Activated CD4-positive, alpha-beta memory T cell treated with anti-CD3 and anti-CD28 coated beads for 36 hours (primary cell): ENCODE measurements at places on chromosomes 7 and 10.

GRCh38 chr7:76165973-76166403 lies 35.7 kb upstream of the SRRM3 start:
- H3K27me3 ChIP-seq: no peaks in the 10 kb centered on the region
- H3K27ac ChIP-seq: peak overlapping the region; percentile 73
- H3K4me3 ChIP-seq: peak overlapping the region; percentile 82
- H3K4me1 ChIP-seq: peaks cover 6% of the 10 kb centered on the region
- no peaks in the 10 kb centered on the region for H3K36me3 ChIP-seq
- no peak for DNase-seq

- no peak for DNase-seq
- H3K36me3 ChIP-seq: no peaks in the 10 kb centered on the region
- peaks cover 8% of the 10 kb centered on the region for H3K4me1 ChIP-seq
- no peak overlapping the region for H3K4me3 ChIP-seq
Measured at GRCh38 chr10:91884536-91884935, 24.8 kb downstream of the FGFBP3 start.

GRCh38 chr10:5654218-5654755 lies 12.1 kb downstream of the ASB13 start:
- H3K27ac ChIP-seq: no peak overlapping the region
- H3K27me3 ChIP-seq: no peaks in the 10 kb centered on the region
- DNase-seq: no peak
- H3K4me3 ChIP-seq: no peak overlapping the region
- H3K4me1 ChIP-seq: peaks cover 33% of the 10 kb centered on the region
- peaks cover 6% of the 10 kb centered on the region for H3K36me3 ChIP-seq

GRCh38 chr10:108358912-108359311 lies 1194.4 kb upstream of the SORCS1 start:
- no peak for DNase-seq
- H3K4me1 ChIP-seq: no peaks in the 10 kb centered on the region

DNA sequence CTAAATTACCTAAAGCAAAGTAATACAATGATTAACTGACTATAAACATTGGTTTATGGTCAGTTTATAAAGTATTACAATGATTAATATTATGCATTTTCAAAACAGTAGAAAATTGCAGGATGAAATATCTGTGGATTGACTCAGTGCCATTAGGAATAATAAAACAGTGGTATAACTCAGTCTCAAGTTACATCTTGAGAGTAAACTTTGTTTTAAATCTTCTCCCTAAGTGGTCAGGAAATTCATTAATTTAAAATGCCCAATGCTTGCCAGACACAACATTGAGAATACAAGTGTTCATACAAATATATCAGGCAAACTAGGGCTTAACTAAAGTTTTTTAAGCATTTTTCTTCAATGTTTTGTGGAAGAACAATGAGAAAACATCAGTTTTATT lies 257.8 kb downstream of the ETV1 start:
- H3K4me1 ChIP-seq: no peaks in the 10 kb centered on the region
- no peak for DNase-seq
- H3K27me3 ChIP-seq: no peaks in the 10 kb centered on the region
- no peak overlapping the region for H3K27ac ChIP-seq
- H3K4me3 ChIP-seq: no peak overlapping the region

DNA sequence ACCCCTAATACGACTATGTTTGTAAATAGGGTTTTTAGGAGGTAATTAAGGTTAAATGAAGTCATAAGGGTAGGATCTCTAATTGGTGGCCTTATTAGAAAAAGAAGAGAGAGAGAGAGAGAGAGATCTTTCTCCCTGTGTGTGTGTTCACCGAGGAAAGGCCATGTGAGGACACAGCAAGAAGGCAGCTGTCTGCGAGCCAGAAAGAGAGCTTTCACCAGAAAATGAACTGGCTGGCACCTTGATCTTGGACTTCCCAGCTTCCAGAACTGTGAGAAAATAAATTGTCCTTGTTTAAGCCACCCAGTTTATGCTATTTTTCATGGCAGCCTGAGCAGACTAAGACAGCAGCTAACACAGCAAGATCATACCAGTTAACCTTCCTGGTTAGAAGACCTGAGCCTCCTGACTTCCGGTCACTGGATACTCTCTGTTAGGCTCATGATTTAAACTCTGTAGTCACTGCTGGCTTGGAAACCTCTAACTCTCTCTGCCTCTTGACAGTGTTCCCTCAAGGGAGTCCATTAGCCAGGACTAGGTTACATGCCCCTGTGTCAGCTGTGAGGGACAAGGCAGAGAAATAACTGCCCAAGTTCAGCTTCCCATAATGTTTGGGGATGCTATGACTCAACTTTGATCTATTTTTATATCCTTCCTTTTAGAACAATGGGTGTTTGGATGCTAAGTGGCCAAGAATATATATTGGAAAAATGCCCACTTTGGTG lies 102.3 kb downstream of the DYNC1I1 start:
- no peaks in the 10 kb centered on the region for H3K36me3 ChIP-seq
- H3K4me3 ChIP-seq: no peak overlapping the region
- H3K27ac ChIP-seq: no peak overlapping the region
- H3K27me3 ChIP-seq: peaks cover 9% of the 10 kb centered on the region
- no peak for DNase-seq
- no peaks in the 10 kb centered on the region for H3K4me1 ChIP-seq

DNA sequence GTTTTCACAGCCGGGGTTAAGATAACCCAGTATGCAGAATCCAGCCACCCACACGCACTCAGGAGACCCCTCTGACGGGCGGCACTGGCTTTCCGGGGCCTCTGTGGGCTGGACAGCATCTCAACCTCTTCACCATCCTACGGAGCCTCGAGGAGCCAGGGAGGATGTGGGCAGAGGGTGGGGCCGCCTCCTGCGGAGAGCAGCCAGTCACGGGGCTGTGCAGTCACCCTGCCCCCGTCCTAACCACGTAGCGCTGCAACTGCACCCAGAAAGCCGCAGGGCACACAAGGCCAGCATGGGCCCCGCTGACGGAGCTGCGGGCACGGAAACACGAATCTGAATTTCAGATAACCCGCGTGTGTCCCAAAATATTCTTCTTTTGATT lies 270.3 kb downstream of the ELFN1 start:
- H3K27me3 ChIP-seq: no peaks in the 10 kb centered on the region
- peaks cover 3% of the 10 kb centered on the region for H3K36me3 ChIP-seq
- peak overlapping the region; percentile 96 for H3K27ac ChIP-seq
- peak overlapping the region; percentile 84 for H3K4me3 ChIP-seq
- peak; percentile 96 for DNase-seq

DNA sequence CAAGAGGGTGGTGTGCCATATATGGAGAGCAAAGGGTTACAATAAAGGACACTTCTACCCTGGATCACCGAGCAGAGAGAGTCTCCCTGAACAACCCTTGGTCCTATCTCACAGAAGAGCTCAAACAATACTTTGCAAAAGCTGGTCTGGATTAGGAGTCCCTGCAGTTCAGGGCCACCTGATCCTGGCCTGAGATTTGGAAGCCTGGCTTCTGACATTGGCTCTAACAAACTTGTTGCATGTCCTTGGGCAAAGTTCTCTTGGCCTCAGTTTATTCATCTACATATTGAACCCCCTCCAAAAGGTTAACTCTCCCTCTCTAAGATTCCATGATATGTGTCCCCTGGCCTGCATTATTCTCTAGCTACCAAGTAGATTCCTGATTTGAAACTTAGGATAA lies 1.7 kb downstream of the RBP4 start:
- H3K36me3 ChIP-seq: no peaks in the 10 kb centered on the region
- no peaks in the 10 kb centered on the region for H3K4me1 ChIP-seq
- peaks cover 30% of the 10 kb centered on the region for H3K27me3 ChIP-seq
- DNase-seq: no peak

GRCh38 chr7:129210989-129211312 lies 13.9 kb upstream of the AHCYL2 start:
- no peaks in the 10 kb centered on the region for H3K4me1 ChIP-seq
- H3K36me3 ChIP-seq: no peaks in the 10 kb centered on the region
- DNase-seq: no peak
- H3K4me3 ChIP-seq: no peak overlapping the region

GRCh38 chr7:159020987-159021386 lies 123.7 kb downstream of the VIPR2 start:
- H3K27me3 ChIP-seq: peaks cover 16% of the 10 kb centered on the region
- no peak for DNase-seq
- no peak overlapping the region for H3K27ac ChIP-seq
- peaks cover 14% of the 10 kb centered on the region for H3K4me1 ChIP-seq
- H3K4me3 ChIP-seq: no peak overlapping the region
- no peaks in the 10 kb centered on the region for H3K36me3 ChIP-seq

DNA sequence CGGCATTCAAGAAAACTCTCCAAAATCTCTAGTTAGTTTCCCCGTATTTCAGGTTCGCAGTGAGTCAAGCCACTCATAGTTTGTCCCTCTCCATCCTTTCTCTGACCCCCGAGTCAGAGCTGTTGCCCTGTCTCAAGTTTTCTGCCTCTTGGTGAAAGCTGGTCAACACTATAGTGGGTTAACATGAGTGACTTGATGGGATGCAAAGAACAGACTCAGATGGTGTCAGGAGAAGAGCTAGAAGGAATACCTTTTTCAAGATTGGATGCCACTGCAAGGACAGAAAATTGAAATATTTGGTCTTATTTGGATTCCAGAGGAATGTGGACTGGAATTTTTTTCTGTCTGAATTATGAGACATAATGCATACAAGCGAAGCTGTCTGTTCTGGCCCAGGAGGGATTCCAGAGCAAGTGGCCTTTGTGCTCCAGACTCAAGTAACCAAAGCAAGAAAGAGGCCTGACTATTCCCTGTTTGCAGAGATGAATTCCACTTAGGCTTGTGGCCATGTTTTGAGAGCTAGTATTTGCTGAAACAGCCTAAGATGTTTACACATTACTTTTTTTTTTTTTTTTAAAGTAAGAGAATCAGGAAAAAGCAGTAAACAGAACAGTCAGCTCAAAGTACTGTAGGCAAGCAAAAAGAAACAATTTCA lies 67.4 kb downstream of the VWC2 start:
- no peaks in the 10 kb centered on the region for H3K27me3 ChIP-seq
- DNase-seq: no peak
- no peak overlapping the region for H3K4me3 ChIP-seq
- no peak overlapping the region for H3K27ac ChIP-seq

DNA sequence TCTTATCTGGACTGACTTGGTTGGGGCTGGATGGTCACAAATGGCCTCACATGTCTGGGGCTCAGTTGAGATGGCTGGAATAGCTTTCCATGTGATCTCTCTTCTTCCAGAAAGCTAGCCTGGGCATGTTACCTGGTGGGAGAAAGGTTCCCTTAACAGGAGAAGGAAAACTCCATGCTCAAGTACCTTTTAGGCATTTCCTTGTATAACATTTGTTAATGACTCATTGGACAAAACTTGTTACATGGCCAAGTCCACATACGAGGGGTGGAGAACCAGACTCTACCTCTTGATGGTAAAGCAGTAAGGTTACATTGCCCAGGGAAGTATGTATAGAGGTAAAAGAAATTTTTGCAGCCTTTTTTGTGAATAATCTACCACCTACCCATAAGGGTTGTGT lies 826.4 kb downstream of the LRMDA start:
- no peaks in the 10 kb centered on the region for H3K4me1 ChIP-seq
- no peak overlapping the region for H3K4me3 ChIP-seq
- no peak for DNase-seq
- H3K27ac ChIP-seq: no peak overlapping the region
- no peaks in the 10 kb centered on the region for H3K27me3 ChIP-seq

GRCh38 chr10:51297438-51297837 lies 223.2 kb downstream of the PRKG1 start:
- no peak overlapping the region for H3K27ac ChIP-seq
- DNase-seq: no peak
- H3K4me3 ChIP-seq: no peak overlapping the region
- no peaks in the 10 kb centered on the region for H3K4me1 ChIP-seq
- no peaks in the 10 kb centered on the region for H3K36me3 ChIP-seq
- no peaks in the 10 kb centered on the region for H3K27me3 ChIP-seq

GRCh38 chr10:110492069-110492822 lies 5.5 kb upstream of the DUSP5 start:
- no peak overlapping the region for H3K4me3 ChIP-seq
- peaks cover 33% of the 10 kb centered on the region for H3K4me1 ChIP-seq
- H3K27ac ChIP-seq: no peak overlapping the region
- H3K36me3 ChIP-seq: peaks cover 11% of the 10 kb centered on the region

- H3K36me3 ChIP-seq: no peaks in the 10 kb centered on the region
- H3K27ac ChIP-seq: no peak overlapping the region
- H3K4me3 ChIP-seq: no peak overlapping the region
- H3K27me3 ChIP-seq: no peaks in the 10 kb centered on the region
Measured at GRCh38 chr10:44478040-44478439, 93.1 kb upstream of the CXCL12 start.

DNA sequence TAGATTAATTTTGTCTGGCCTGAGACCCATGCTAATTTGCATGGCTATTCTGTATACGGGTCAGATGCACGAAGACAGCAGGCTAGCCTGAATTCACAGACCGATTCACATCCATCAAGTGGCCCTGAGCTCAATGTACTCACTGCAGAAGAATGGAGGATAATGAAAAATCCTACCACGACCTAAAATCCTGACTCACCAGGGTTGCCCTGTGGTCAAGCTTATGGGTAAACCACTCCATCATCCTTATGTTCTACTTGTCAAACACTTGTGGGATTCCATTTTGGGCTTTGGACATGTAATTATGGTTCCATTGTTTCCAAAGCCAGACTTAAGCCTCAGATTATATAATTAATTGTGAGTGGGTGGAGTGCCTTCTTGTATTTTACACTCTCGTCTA lies 110.4 kb upstream of the ZNF438 start:
- H3K4me3 ChIP-seq: no peak overlapping the region
- H3K36me3 ChIP-seq: no peaks in the 10 kb centered on the region
- H3K4me1 ChIP-seq: peaks cover 14% of the 10 kb centered on the region
- H3K27me3 ChIP-seq: peaks cover 10% of the 10 kb centered on the region
- no peak for DNase-seq

DNA sequence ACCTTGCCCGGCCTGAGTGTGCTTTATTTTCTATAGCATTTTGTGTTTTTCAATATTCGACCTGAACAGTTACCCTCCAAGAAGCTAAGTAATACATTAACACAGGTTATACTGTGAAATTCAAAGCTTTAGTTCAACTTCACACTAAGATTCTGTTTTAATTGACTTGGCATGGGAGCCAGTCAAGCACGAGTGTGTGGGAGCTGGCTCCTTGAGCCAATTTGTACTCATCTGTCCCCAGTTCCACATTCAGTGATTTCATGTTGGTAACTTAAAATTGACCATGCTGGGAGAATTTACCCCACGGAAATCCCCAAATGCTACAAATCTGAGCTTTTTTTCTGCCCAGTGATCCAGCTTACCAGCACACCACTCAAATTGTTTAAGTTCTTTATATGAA lies 20.3 kb downstream of the TSPAN12 start:
- no peaks in the 10 kb centered on the region for H3K4me1 ChIP-seq
- no peak for DNase-seq
- H3K4me3 ChIP-seq: no peak overlapping the region
- H3K27me3 ChIP-seq: peaks cover 1% of the 10 kb centered on the region
- no peak overlapping the region for H3K27ac ChIP-seq

DNA sequence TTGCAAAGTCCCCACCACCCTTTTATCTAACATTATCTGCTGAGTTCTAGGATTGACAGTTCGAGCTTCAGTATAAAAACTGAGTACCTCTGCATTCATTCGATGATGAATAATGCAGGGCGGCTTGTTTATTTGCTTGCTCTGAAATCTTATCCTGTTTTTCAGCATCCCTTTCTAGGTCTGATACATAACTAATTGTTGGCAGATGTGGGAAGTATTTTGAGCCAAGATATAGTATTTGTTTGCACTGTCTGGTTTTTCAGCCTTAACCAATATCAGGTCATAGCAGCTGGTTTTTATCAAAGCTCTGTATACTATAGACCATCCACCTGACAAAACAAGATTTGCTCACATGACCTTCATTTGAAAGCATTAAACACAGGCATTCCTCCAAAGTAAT lies 161.4 kb downstream of the TFEC start:
- H3K36me3 ChIP-seq: no peaks in the 10 kb centered on the region
- no peaks in the 10 kb centered on the region for H3K4me1 ChIP-seq
- H3K27me3 ChIP-seq: no peaks in the 10 kb centered on the region
- H3K4me3 ChIP-seq: no peak overlapping the region
